ENCODE measurements at places on chromosomes 3 and 15.

GRCh38 chr3:34207806-34208205 lies 409.4 kb downstream of the PDCD6IP start:
- no peak for DNase-seq

DNA sequence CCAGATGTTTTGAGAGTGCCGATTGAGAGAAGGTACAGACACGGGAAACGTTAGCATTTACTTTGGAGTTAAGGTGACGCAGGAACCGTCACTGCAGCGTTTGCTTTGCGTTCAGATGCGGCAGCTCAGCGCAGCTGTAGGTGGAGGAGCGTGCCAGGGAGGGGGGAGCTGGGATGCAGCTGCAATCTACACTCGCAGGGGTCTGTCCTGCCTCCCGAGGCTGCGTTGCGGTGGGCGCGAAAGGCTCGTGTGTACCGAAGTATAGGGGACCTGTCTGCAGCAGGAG lies 425 bp upstream of the FYTTD1 start:
- DNase-seq: no peak

DNA sequence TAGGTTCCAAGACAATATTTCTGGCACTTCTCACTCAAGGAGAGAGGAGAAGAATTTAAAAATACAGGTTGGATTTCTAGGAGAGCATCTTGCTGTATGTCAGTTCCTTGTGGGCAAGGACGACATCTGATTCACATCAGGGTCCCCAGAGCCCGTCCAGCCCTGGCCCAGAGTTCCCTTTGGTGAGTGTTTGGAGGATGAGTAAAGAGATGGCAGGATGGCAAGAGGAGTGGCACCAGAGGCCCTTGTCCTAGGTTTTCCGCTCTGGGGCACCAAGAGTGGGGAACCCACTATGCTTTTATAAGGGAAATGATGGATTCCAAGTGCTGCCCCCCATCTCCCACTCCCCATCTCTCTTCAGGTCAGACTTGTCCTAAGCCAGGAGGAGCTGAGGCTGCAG lies 181.8 kb downstream of the TBC1D2B start:
- DNase-seq: no peak

- no peak for DNase-seq
Measured at GRCh38 chr3:188976407-188976806, 195.4 kb upstream of the TPRG1 start.

- no peak for DNase-seq
Measured at GRCh38 chr15:94703596-94703995, 472.2 kb downstream of the MCTP2 start.

DNA sequence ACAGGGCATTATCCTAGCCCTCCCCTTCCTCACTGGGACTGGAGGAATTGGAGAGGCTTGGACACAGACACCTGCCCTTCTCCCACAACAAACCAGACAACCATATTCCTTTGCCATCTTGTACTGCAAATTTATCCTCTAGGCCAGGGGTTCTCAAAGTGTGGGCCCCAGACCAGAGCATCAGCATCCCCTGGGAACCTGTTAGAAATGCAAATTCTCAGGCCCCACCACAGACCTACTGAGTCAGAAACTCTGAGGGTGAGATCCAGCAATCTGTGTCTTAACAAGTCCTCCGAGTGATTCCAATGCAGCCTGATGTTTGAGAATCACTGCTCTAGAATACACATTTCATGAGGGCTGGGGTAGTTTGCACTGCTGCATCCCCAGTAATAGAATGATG lies 115.4 kb downstream of the OXNAD1 start:
- DNase-seq: no peak

DNA sequence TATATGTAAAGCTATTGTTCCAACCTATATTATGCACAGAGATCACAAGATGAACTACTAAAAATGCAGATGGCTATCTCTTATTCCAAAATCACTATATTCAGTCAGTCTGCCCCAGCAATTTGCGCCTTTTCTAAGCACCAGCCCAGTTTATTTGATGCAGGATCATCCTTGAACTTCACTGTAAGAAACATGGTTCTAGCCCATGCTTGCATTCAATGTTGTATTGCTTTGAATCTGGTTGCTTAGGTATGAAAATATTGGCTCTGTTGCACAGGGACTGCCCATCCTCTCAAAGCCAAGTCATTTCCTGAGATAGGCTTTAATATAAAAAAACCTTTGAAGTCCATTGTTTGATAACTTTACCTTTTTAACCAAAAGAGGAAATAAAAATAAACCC lies 170.5 kb upstream of the LRIG1 start:
- no peak for DNase-seq

DNA sequence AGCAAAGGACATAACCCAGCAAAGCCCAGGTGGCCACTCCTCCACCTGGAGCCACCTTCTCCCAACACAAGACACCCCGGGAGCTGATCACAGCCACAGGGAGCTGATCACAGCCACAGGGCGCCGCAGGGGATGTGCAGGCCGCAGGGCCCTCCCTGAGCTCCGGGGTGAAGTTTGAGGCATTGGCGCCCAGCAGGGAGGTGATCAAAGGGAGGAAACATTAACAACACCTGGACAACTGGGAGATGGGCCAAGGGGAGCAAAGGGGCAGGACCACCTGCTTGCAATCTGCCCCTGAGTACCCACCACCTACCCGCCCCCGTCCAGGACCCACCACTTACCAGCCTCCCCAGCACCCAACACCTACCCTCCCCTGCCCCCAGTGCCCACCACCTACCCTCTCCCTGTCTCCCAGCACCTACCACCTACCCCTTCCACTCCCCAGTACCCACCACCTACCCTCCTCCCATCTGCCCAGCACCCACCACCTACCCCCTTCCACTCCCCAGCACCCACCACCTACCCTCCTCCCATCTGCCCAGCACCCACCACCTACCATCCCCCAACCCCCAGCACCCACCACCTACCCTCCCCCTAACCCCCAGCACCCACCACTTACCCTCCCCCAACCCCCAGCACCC lies 2.4 kb downstream of the UROC1 start:
- DNase-seq: no peak

GRCh38 chr15:71893691-71894090 lies 83.3 kb downstream of the NR2E3 start:
- no peak for DNase-seq
